ENCODE measurements at places on chromosomes 5 and 9.

- DNase-seq = no peak
Measured at GRCh38 chr5:66012271-66012670, 85.9 kb downstream of the ERBIN start.

DNA sequence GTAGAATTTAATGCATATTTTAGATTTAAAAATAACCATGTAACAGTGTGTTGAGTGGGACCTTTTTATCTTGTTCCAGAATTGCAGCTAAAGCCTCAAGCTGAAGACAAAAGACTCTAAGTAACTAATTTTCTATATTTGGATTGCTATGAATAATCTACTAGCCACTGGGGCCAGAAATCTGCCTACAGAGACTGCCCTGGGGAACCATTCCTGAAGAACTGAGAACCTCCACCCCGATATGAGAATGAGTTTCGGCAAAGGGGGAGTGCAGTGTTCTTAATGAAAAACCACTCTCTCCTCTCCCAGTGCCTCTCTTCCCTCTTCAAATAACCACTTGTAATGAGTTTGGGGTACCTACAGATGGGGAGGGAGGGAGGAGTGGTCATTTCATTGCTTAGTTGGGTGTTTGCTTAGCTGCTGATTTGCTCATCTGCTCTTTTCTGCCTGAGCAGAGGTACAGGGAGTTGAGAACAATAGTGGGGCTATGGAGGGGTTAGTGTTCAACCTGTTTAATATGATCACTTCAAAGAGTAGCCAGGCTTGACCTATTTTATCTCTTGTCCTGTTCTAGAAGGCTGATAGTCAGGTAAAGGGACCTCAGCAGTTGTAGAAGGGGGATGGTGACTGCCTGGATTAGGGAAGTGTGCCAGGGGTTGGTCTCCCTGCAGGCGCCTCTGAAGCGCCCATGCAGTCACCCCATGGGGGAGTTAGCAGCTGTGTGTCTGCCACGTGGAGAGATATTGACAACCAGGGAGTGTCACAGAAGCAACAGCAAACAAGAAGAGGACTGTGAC is 47.7 kb downstream of the ATG10 start:
- DNase-seq = no peak

DNA sequence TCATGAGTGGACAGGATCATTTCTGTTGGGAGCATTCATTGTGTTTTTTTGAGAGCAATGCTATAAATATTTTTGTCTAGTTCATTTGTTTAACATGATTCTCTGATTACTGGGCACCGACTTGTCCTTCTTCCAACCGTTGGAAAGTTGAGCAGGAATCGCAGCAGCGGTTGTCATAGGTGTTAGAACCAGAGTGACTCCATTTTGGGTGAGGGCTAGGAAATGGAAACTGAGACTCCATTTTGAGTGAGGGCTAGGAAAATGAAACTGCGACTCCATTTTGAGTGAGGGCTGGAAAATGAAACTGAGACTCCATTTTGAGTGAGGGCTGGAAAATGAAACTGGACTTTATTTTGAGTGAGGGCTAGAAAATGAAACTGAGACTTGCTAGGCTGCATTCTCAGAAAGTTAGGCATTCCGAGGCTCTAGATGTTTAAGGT is 100.6 kb downstream of the ICE1 start:
- peak; percentile 7 for DNase-seq

- DNase-seq = no peak
Measured at GRCh38 chr9:107587191-107587963, 97.8 kb upstream of the KLF4 start.

DNA sequence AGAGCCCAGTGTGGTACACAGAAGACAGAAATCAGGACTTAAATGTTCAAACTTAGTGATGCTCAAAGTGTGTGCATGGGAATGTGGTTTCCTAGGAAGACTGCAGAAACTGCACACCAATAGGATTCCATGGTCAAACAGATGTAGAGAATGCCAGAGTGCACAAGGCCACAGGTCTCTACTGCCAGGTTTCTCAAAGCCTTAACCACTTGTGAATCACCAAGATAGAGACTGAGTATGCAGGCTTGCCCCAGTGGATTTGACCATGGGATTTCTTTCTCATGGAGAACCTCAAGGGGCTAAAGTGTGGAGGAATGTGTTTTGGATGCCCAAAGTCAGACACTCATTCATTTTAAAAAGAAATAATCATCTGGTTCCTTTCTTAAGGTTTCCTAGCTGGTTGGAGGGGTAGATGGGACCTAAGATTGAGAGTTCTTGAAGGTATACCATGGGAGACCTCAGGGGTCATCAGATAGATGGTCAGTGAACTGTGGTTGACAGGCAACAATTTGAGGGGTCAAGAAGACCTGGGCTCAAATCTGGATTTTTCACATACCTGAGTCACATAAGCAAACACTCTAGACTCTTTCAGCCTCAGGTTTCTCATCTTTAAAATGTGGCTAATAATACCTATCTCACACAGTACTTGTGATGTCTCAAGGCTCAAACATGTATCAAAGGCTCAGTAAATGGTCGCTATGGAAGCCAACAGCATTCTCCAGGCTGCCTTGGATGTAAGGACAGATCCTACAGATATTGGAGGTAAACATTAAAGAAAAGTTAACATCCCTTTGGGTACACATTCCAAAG is 81.1 kb downstream of the BOD1 start:
- DNase-seq = no peak

DNA sequence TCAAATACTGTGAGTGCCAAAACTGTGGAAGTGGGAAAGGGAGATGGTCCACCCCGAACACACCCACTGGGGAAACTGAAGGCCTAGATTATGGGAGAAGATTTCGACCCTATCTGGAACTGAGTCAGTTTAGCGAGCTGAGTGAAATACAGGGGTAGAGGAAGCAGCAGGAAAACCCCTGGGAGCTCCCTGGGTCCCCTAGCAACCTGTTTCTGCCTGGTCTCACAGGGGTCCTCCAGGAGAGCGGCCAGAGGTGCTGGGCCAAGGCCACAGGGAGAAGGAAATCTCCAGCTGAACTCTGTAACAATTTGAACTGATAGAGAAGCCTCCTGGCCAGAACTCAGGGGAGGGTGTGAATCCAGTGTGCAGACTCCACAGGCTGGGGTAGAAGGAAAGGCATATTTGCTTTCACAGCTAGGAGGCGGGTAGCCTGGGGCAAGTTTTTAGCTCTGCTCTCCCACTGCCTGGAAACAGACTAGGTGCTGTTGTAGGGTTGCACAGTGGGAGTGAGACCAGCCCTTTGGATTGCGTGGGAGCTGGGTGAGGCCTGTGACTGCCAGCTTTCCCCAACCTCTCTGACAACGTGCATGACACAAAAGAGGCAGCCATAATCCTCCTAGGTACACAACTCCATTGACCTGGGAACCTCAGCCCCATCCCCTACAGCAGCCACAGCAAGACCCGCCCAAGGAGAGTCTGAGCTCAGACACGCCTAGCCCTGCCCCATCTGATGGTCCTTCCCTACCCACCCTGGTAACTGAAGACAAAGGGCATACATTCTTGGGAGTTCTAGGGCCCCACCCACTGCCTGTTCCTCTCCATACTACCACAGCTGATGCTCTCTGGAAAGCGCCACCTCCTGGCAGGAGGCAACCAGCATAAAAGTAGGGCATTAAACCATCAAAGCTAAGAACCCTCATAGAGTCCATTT is 78.8 kb upstream of the GPBP1 start:
- no peak for DNase-seq

DNA sequence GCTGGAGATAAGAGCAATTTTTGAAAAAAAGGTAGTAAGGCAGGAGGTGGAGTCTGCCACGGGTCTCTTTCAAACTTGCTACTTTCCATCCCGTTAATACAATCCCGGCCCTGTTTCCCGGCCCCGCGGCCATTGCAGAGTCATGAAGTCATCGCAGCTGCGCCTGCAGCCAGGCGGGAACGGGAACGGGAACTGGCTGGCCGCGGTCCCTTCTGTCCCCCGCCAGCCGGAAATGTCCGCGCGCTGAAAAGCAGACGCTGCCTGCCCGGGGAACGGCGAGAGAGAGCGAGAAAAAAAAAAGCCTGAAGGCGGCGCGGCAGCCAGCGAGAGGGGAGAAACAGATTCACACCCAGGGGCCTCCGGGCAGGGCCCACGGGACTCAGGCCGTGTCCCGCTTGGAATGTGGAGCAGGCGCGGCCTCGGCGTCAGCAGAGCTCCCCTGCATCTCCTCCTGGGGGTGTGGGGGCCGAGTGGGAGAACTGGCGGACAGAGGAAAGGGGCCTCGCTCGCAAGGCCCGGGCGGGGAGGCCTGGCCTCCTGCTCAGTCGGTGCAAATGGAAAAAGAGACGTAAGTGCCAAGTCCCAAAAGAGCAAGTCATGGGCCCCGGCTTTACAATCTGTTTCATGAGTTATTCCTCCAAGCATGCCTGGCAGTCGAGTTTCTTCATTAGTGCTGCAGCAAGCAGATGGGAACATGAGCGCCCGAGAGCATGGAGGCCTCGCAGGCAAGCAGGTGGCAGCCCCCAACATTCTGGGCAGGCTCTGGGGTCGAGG is 201.2 kb upstream of the GAS1 start:
- DNase-seq = peak; percentile 94

GRCh38 chr5:38534156-38534453 is 22.3 kb downstream of the LIFR start:
- DNase-seq = peak; percentile 58

GRCh38 chr9:20208961-20209371 is 413.3 kb downstream of the MLLT3 start:
- no peak for DNase-seq

DNA sequence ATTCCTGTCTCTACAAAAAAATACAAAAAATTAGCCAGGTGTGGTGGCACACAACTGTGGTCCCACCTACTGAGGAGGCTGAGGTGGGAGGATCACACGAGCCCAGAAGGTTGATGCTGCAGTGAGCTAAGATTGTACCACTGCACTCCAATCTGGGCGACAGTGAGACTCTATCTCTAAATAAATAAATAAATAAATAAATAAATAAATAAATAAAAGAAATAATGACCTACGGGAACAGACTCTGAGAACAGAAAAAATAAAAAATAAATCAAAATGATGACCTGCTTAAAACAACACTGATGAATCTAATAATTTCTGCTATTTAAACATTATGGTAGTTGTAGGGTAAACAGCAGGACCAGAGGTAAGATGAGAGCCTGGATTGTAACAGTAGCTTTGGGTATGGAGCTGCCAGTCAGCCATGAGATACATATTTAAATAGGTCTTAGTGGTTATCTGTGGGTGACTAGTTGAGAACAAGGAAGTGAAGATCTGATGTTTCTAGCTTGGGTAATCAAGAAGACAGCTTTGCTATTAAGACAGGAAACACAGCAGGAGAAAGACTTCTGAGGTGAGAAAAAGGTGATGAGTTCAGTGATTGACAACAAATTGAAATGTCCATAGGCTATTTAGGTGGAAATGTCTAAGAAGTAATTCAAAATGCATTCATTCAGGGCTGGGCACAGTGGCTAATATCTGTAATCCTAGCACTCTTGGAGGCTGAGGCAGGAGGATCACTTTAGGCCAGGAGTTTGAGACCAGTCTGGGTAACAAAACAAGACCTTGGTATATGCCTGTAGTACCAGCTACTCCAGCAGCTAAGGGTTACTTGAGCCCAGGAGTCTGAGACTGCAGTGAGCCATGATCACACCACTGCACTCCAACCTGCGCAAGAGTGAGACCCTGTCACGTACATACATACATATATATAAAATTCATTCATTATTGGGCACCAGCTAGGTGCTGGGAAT is 11.0 kb downstream of the RNF145 start:
- DNase-seq = no peak

DNA sequence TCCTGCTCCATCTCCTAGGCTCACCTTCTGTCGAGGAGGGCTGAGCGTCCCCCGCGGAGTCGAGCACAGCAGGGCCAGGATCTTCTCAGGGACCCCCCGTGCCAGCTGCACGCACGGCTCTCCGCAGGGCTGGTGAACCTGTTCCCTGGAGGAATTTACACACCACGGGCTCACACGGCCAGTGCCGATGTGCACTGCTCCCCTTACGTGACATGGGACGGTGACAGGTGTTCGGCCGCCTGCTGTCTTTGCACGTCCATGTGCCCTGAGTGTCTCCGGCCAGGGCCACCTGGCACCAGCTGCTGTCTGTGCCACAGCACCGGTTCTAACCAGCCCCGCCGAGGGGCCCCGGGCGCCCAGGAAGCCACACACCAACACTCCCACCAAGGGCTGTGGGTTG is 8.7 kb upstream of the AGPAT2 start:
- no peak for DNase-seq

DNA sequence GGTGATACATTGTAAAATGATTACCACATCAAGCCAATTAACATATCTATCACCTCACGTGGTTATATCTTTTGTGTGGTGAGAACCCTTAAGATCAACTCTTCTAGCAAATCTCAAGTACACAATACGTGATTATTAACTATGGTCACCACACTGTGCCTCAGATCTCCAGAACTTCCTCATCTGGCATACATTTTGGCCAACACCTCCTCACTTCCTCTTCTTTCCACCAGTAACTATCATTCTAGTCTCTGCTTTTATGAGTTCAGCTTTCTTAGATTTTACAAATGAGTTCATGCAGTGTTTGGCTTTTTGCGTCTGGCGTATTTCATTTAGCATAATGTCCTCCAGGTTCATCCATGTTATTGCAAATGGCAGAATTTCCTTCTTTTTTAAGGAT is 35.8 kb downstream of the PRKACG start:
- no peak for DNase-seq

DNA sequence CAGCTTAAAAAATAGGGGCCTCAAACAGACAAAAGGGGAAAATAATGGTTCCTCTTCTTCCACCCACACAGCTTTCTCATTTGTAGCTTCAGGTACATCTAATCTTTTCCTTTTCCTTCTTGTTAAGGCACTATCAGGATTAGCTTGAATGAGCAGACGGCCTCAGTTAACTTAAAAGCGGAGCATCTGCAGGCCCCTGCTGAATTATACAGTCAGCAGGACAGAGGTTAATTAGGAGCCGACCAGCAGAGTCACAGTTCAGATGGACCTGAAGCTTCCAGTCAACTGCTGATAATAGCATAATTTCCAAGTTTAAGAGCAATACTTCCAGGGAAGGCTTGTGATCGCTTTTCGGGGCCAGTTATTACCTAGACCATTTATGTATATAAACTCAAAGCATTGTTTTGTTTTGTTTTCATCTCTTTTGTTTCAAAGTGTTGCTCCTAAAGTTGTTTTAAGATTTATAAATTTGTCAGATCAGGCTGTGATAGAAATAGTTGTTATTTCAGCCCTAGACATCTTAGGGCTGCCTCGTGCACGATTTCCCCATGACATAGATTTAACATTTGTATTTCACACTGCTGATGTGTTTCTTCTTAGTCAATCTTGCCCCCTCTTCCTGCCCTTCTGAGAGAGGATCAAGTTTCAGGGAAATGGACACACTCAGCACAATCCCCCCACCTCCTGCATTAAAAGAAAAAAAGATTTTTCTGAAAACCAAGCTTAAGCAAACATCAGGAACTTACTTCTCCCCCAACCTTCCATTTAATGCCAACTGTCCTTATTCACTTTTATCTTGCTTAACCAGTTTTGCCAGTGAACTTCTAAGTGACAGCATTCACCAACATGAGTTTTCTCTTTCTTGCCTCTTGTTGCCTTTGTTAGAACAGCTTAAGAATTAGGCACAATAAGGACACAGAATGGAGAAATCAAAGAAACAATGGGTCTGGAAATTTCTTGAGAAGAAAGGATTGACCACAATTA is 449.8 kb downstream of the ARHGEF28 start:
- no peak for DNase-seq

- no peak for DNase-seq
Measured at GRCh38 chr5:116495786-116496357, 78.8 kb downstream of the SEMA6A start.

- no peak for DNase-seq
Measured at GRCh38 chr5:73445665-73446630, 2.6 kb downstream of the FOXD1 start.

GRCh38 chr9:112078432-112078831 is 96.7 kb downstream of the SUSD1 start:
- no peak for DNase-seq

- DNase-seq = no peak
Measured at GRCh38 chr5:55540024-55540423, 5.3 kb upstream of the PLPP1 start.

All from kidney (tissue), 22 donors.